ENCODE measurements at places on chromosomes 2 and 18.

DNA sequence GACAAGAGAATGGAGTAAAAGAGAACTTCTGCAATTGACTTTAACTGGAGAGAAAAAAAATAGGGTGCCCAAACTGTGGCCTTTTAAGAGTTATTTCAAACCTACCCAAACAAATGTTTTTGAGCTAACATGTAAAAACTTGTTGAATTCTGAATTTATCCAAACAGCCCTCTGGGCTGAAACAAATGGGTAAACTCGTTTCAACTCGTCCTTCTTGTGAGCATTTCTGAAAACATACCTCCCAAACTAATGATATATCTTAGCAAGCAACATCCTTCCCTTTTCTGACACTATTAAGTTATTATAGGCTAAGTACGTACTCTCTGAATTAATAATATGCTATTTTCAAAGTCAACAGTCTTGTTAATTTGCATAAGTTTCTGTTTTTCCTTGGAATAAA, 793.0 kb upstream of the ACVR2A start:
- no peak for DNase-seq

DNA sequence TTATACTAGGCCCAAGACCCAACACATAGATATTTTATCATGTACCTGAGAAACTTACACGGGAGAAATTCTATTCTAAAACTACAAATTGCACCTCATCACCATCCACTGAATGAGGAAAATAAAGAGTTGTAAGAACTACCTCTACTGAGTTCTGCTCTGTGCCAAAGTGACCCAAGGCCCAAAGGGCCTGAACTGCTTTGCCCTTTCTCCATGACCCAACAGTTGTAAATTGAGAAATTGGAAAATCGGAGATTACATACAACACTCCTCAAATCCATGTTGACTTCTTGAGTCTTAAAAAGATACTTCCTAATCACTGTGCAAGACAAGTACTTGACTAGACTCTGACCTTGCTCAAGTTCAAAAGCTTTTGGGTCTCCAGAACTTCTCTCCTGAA, 8.8 kb downstream of the NR4A2 start:
- DNase-seq: no peak

GRCh38 chr18:50630895-50631294, 71.0 kb downstream of the MAPK4 start:
- DNase-seq: no peak

DNA sequence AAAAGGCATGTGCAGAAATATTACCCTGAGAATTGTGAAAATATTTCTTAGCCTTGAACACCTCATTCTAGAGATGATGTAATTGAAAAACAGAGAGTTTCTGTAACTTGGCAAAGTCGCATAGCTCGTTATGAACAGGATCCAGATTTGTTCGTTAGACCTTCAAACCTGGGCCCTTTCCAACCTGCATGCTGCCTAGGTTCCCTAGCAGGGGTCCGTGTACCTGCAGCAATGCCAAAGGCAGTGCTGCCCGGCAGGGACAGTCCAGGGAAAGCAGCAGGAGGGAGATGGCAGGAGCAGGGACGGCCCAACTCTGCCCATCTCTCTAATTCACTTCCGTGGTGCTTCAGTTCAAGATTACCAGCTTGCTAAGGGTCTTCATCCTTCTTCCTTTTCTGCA, 12.0 kb downstream of the PIEZO2 start:
- no peak for DNase-seq

- DNase-seq: no peak
These were observed 237.5 kb upstream of the TMEM200C start for GRCh38 chr18:6132751-6133368.

DNA sequence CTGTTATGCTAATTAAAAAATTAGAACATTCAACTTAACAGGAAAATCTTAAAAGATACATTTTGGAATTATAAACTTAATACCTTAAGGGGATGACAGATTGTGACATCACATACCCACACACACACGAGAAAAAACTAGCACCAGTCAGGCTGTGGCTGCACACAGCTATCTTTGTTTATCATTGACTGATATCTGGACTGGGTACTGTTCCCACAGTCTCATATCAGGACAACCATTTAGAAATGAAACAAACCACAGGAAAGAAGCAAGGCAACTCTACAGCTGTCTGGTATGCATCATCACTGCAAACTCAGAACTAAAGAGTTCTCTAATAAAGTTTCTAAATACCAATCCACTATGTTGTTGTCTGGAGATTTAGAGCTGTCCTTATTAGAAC, 210.9 kb upstream of the SMAD7 start:
- no peak for DNase-seq

- no peak for DNase-seq
These were observed 35.9 kb upstream of the NARS1 start for GRCh38 chr18:57657542-57657941.

Data from CD4-positive, alpha-beta T cell treated with Interleukin-6 for 4 hours (primary cell).